ENCODE measurements at places on chromosomes 3 and 15.

DNA sequence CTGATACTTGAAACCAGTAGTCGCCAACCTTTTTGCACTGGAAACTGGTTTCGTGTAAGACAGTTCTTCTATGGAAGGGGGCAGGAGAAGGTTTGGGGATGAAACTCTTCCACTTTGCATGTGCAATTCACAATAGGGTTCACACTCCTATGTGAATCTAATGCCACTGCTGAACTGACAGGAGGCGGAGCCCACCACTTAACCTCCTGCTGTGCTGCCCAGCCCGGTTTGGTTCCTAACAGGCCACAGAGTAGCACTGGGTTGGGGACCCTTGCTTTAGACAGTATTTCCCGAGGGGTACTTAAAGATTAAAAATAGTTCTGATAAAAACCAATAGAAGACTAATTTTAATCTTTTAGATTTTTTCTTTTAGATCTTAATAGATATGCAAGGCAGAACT lies 11.1 kb downstream of the TFG start:
- no peak for DNase-seq

DNA sequence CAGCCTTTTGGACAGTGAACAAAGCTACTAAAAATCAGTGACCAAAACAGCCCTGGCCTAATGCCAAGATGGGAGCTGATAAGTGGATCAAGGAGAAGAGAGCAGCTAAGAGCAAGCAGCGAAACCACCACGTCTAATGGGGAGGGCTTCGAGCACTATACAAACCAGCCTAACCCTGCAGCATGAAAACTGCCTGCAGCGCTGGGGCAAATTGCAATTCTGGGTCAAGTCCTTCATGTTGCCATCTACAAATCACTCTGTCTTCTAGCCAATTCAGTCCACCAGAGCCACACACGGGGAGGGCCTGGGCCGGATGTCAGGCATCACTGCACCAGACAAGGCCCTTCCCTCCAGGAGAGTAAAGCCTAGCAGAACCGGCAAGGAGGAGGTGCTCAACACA lies 30.5 kb upstream of the SPATA12 start:
- no peak for DNase-seq

DNA sequence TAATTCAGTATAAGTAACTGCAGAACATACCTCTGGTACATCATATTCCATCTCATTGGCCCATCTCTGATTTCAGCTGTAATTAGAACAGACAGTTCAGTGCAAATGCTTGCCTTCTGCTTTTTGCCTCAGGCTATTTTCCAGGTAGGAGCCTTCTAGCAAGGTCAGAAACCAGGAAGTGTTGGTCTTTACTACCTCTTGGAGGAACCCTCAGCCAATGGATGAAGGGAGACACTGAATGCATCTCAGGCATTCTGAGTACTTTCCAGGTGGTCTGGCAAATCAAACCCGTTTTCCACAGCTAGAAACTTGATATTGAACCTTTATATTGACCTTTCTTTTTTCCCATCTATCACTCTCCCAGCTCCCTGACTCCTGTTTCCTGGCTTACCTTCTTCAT lies 348.5 kb upstream of the SOX2 start:
- no peak for DNase-seq

DNA sequence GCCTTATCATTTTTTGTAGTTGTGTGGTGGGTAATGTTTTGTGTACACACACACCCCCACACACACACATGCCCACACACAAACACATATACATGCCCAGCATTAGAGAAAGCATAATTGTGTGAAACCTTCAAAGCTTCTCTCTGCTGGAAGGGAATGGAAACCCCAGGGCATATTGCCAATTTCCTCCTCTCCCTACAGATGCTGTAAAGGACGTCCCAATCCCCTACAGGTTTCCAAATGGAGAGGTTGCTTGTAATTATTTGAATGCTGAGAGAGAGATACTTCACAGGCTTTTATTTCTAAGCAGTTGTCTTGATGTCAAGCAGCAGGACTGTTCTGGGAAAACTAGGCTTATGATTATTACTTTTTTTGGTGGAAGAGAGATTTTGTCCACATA lies 23.0 kb upstream of the CCK start:
- DNase-seq, result no peak

- no peak for DNase-seq
Measured at GRCh38 chr15:69972436-69972835, 125.3 kb downstream of the TLE3 start.

All from HAP-1 (cell line).